ENCODE measurements at places on chromosomes 1 and 21.

- DNase-seq = no peak
Observed at GRCh38 chr1:87956750-87957149, 628.1 kb downstream of the LMO4 start.

DNA sequence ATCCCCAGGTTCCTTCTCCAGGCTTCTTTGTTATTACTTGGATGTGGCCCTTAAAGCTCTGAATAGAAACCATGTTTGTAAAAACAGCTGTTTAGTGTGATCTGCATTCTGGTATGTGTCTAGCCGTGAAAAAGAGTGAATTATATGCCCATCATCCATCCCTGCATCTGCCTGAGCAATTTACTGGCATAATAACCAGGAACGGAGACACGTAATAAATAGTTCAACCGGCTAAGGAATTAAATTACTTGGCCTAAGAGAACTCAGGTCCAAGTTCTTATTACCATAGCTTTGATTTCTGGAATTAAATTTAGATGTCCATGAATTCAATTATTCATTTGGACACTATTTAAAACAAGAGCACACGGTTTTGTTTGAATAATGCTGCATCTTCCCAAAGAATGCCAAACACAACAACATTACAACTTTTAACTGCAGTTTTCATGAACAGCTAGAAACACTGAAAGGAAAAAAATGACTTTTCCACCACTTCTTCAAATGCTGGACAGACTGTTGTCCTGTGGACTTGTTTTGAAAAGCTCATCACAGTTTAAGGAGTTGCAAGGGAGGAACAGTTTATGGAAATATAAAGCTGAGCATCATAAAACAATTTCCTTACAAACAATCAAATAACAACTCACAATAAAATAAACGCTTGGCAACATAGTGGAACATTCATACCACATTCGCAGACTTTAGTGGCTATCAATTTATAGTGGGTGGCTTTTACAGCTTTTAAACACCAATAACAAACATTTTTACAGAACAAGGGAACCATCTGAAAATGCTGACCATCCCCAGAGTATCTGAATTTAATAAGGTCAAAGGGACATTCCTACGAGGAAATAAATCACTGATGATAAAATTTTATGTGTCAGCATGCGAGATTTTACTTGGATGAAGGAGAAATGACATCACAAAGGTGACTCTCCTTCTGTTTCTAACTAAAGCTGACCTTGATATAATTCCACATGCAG, 144.7 kb downstream of the APP start:
- DNase-seq = no peak

DNA sequence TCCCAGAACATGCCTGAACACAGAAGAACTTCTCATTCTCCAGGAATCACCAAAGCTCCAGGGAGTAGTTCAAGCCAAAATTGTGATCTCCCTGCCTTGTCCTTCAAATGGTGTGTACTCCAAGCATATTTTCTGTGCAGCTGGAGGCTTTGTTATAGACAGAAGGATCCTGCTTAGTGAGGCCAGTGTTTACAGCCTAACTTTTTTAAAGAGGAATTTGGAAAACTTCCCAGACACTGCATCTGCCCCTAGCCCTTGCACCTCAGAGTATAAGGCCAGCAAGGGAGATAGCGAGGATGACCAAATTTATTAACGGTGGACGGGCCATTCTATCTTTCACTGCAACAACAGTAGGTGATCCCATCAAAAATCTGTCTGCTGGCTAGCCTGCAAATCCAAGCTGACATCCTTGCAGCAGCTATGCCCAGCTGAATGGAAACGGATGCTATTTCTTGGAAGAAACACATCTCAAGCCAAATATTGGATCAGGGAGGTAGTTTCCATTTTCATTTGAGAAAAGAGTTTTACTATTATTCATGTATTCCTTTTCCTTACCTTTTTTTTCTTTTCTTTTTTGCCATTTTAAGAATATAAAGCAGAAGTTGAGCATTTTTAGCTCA, 249.8 kb downstream of the USH2A start:
- DNase-seq = no peak

GRCh38 chr21:45000637-45001133, 60.9 kb downstream of the SLX9 start:
- DNase-seq = no peak

DNA sequence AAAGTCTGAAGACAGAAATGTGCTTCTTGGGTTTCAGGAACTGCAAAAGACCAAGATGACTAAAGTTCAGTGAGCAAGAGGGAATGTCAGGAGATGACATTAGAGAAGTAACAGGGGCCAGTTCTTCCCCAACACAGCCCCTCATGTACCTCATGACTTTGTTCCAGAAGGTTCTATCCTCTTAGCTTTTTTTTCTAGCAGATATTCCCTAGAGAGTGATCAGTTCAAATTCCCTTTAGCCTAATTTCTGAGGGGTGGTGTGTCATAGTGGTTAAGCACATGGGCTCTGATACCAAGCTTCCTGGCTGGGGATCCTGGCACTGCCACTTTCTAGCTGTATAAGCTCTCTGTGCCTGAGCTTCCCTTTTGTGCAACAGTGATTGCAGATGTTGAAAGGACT, 108.0 kb downstream of the LBR start:
- no peak for DNase-seq

DNA sequence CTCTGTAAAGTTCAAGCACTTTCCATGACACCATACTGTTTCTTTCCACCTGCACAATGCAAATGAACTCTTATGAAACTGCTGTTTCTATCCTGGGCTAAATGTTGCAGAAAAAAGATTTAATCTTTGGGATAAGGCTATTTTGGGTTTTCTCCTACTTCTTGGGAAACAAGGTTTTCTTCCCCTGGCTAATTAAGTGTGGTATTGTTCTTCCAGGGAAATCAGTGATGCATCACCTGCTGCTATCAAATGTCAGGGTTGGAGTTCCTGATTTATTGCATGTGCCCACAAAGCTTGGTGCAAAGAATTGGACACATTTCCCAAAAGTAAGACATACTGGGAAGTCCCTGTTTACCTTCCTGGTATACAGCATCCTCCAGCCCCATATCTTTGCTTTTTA, 6.0 kb upstream of the RGS4 start:
- no peak for DNase-seq

DNA sequence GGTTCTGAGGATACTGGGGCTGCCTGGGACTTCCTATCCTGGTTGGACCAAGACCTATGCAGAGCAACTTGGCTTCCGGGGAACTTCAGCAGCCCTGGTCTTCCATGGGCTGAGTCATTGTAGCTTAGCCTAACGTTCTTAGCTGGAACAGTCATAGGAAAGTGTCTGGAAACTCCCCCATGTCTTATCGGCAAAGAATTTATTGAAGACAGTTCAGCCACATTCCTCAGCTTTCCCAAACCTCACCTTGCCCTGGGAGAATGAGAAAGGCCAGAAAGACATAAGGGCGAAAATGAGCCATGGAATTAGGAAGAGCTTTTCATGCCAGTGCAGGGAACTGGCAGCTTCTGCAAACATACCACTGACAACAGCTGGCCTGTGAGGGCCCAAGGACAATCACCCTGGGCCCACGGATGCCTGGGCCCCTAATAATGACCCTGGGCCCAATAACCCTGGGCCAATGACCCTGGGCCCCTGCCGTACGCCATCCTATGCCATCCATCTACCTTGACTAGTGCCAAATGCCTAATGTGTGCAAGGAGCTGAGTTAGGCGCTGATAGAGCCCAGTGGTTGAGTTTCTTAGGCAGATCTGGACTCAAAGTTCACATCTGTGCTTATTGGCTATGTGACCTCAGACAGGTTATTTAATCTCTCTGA, 114.4 kb upstream of the GADD45A start:
- DNase-seq = no peak

- no peak for DNase-seq
Observed at GRCh38 chr1:245550720-245551043, 395.9 kb downstream of the KIF26B start.

GRCh38 chr1:25567710-25568089, 24.3 kb downstream of the LDLRAP1 start:
- no peak for DNase-seq

GRCh38 chr1:27301052-27301422, 20.9 kb upstream of the TMEM222 start:
- no peak for DNase-seq

- DNase-seq = no peak
Observed at GRCh38 chr1:165647970-165648369, 16.9 kb downstream of the MGST3 start.

DNA sequence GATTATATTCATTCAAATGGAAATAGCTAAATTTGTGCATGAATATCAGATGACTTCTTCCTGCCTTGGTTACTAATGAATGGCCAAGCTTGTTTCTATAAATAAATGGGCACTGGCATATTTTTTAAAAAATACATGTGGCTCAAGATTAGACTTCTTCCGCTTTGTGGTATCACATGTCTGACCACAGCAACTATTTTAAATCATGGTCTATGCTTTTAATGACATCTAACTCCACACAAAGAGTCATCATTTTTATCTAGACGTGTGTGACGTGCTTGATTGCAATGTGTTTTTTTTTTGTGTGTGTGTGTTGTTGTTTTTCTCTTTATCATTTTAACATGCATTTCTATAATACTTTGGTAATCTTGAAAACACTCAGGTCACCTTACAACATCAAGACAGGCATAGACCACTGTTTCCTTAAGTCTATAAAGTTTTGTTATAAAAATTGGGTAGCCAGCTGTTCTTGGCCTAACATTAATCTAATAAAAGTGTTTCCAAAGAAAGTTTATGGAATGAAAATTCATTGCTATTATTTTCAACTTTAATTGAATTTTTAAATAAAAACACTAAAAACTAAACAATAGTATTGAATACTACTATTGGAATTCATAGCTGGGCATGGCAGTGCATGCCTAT, 29.5 kb downstream of the RGS1 start:
- DNase-seq = no peak
